Myocyte (in vitro differentiated cells): ENCODE measurements at places on chromosomes 2 and 18. TPM values are rescaled to one million over a fixed set of nuclear protein-coding genes. Genes with fewer than 3 reads are reported as not detected.

GRCh38 chr2:10847008-10847407 lies 34.4 kb upstream of the PDIA6 start:
- no peak for DNase-seq

- no peak for DNase-seq
Observed at GRCh38 chr18:48017635-48018034, 87.2 kb upstream of the SMAD2 start.

DNA sequence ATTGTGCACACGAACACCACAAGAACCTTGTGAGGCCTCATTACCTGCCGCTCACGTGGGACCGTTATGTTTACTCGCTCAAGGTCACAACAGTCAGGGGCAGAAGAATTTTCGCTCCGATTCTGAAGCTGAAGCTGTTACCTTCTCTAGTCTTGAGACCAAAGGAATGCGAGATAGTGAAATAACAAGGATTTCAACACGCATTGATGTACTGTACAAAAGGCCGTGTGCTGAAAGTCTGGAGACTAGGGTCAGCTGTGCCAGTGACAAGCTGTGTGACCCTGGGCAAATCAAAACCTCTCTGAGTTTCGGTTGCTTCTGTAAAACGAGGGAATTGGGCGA lies 583 bp downstream of the NEMP2 start:
- DNase-seq = no peak

DNA sequence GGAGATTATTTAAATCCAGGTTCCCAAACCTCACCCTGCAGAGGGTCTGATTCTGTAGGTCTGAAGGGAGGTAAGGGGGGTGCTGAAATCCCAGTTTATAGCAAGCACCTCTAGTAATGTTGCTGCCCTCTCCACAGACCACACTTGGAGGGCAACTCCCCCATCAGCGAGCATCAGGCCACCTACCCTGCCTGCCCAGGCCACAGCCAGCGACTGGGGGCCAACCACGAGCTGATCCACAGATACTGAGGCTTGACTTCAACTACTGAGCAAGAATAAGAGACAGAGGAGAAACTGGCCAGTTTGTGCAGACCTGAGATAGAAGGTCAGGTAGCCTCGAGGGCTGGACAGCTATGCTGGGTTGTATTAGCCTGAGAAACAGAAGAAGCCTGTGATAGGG lies 36.3 kb upstream of the LBH start:
- DNase-seq = no peak

GRCh38 chr18:79355433-79356335 lies 40.0 kb upstream of the NFATC1 start:
- DNase-seq = no peak

DNA sequence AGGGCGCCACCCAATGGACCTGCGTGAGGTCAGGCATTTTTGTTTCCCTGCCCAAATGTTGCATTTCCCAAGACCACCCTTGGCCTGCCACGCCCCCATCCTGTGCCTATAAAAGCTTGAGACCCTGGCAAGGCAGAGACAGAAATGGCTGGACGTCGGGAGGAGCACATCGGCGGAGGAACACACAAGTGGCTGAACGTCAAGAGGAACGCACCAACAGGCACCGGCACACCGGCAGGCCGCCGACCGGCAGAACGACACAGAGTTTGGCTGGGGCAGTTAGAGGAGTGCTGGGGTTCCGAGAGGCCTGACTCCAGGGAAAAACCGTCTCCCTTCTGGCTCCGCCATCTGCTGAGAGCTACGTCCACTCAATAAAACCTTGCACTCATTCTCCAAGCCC lies 35.9 kb downstream of the DCDC2C start:
- DNase-seq = no peak

MAPK4 gene
- total RNA-seq = not detected in 2 replicates

INO80D gene
- total RNA-seq = 6.2 and 6.4 TPM in 2 replicates

RPRM gene
- total RNA-seq = not detected in 2 replicates

GRCh38 chr2:20674974-20675679 lies 8.2 kb downstream of the GDF7 start:
- peak; percentile 80 for DNase-seq

DNA sequence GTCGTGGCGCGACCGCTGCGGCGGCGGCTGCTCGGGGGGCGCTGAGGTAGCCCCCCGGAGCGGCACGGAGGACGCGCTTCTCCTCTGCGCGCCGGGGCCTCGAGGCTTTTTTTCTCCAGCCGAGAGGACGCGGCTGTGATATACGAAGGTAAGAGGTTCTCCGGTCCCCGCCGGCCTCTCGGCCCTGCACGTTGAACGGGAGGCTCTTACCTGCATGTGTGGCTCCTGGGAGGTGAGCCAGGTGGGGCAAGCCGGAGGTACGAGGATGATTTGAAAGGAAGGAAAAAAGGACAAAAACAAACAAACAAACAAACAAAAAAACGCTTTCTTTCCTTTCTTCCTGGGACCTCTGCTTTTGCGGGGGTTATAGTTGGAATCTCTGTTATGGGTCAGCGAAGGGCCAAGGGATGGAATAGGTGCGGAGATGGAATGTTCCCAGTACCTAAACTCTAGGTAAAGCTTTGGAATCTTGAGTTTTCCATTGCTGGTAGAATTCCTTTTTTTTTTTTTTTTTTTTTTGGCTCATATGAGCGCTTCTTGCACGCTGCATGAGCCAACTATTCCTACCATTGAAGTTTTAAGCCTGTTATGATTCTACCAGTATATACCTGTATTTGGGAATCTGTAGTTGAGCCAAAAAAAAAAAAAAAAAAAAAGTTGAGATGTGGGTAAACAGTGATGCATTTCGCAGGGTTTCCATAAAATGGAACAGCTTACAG lies 674 bp downstream of the PTPN4 start:
- DNase-seq = no peak

DSEL gene
- 68.9 and 107 TPM in 2 replicates for total RNA-seq

ANKRD30B gene
- 0.88 and 1.6 TPM in 2 replicates for total RNA-seq
